Ascending aorta (tissue), 2 donors: ENCODE measurements at places on chromosomes 11 and 22. TPM values are rescaled to one million over a fixed set of nuclear protein-coding genes. Genes with fewer than 3 reads are reported as not detected.
A peak's percentile ranks its signal among the peaks of the same experiment; 100 is the strongest.

The LARGE2 gene
- total RNA-seq, result not detected

The EXT2 gene
- 342 TPM for total RNA-seq

The ACP2 gene
- total RNA-seq, result 63.3 TPM

The AGBL2 gene
- not detected for total RNA-seq

The OR6A2 gene
- not detected for total RNA-seq

The CBLIF gene
- total RNA-seq, result 2.6 TPM

The GAS2 gene
- total RNA-seq, result 27.0 TPM

The CENPM gene
- not detected for total RNA-seq

DNA sequence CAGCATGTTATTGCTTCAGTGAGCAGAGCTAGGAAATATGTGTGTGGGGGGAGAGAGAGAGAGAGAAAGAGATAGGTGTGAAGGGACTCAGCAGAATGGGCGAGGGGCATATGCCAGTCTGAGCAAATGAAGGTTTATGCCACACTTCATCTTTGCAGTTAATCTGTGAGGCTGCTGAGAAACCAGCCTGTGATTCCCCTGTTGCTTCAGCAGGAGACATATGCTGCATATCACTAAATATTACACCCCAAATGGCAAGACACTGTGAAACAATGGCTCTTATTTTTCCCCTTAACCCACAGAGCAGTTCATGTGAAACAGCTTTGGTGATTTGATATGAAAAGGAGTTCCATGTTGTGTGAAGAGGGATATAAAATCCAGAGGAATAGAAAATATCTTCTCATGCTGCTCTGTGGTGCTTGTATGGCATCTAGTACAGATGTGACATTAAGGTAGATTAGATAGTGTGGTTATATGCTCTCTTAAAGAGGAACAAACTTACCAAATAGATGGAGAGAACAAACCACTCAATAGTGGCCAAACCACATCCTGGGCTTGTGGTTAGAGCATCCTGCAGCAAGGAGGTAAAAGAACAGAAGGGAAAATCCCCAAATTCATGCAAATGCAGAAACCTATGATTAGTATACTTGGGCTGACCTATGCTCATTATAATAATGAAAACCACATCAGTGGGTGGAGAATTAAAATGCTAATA, 864.2 kb downstream of the FAM181B start:
- H3K36me3 ChIP-seq, result no peaks in the 10 kb centered on the region
- no peak overlapping the region for H3K4me3 ChIP-seq
- no peaks in the 10 kb centered on the region for H3K27me3 ChIP-seq
- no peak for DNase-seq
- no peaks in the 10 kb centered on the region for H3K4me1 ChIP-seq

DNA sequence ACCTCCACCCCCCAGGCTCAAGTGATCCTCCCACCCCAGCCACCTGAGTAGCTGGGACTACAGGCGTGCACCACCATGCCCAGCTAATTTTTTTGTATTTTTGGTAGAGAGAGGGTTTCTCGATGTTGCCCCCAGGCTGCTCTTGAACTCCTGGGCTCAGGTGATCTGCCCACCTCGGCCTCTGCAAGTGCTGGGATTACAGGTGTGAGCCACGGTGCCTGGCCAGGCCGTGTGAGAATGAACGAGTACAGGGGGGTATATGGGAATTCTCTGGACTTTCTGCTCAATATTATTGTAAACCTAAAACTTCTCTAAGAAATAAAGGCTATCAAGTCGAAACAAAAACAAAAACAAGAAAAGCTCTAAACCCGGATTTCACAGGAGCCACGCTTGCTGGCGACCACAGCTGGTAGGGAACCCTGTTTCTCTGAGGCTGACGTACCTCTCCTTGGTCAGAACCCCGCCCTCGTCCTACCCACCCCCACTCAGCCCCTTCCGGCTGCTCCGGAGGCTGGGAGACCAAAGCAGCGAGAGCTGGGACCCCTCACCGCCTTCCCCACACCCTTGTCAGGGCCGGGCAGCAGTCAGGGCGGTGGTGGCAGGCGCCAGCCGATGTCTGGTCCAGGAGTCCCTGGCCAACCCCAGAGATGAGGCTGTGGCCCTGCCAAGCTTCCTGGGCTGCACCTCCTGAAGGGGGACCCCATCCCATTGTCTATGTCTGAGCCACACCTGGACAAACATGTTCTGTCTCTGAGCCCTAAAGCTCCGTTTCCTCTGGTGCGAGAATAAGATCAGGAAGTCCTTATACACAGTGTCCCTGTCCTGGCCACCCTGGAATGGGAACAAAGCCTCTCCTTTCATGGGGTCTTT, 52.1 kb downstream of the LINC01488 start:
- DNase-seq, result no peak
- no peak overlapping the region for H3K27ac ChIP-seq
- no peak overlapping the region for H3K4me3 ChIP-seq

- no peaks in the 10 kb centered on the region for H3K36me3 ChIP-seq
- no peak overlapping the region for H3K27ac ChIP-seq
- H3K4me3 ChIP-seq, result no peak overlapping the region
- H3K4me1 ChIP-seq, result no peaks in the 10 kb centered on the region
- H3K27me3 ChIP-seq, result no peaks in the 10 kb centered on the region
These were observed 186.8 kb downstream of the FAM181B start for GRCh38 chr11:82546661-82547557.

DNA sequence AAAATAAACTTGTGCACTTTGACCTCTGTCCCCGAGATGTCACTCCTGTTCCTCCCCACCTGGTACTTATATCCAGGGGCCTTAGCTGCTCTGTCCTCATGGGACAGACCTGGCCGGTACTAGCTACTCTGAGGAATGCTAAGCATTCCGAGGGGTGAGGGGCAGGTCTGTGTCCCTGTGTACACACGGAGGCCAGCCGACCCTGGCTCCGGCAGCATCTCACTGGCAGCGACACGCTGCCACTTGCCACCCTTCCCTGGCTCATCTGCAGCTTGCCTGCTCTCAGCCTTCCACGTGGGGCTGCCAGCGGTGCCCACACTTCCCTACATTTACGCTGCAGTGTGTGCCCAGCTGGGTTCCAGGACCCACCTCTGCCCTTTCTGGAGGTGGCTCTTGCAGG, 21.6 kb upstream of the TEF start:
- H3K4me1 ChIP-seq, result no peaks in the 10 kb centered on the region
- H3K27ac ChIP-seq, result no peak overlapping the region
- no peak for DNase-seq
- peaks cover 30% of the 10 kb centered on the region for H3K36me3 ChIP-seq
- H3K4me3 ChIP-seq, result no peak overlapping the region

GRCh38 chr22:40642316-40642715, 5.8 kb upstream of the MRTFA start:
- H3K36me3 ChIP-seq, result no peaks in the 10 kb centered on the region
- no peaks in the 10 kb centered on the region for H3K27me3 ChIP-seq
- no peak for DNase-seq
- H3K27ac ChIP-seq, result no peak overlapping the region
- no peaks in the 10 kb centered on the region for H3K4me1 ChIP-seq

DNA sequence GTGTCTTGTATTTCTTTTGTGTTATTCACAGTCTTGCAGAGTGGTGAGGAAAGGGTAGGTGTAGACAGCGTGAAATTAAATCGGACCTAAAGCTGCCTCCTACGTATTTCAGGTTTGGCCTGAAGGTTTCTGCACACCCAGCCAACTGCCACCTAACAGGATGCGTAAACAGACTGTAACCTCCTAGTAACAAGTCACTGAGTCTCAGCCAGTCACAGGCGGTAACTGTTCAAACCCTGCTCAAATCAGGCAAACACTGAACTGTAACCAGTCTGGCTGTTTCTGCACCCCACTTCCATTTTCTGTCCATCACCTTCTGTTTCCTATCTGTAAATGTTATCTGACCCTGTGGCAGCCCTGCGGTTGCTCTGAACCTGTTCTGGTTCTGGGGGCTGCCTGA, 87.1 kb downstream of the ADAMTS15 start:
- no peaks in the 10 kb centered on the region for H3K36me3 ChIP-seq
- no peaks in the 10 kb centered on the region for H3K27me3 ChIP-seq
- H3K27ac ChIP-seq, result no peak overlapping the region
- no peaks in the 10 kb centered on the region for H3K4me1 ChIP-seq

DNA sequence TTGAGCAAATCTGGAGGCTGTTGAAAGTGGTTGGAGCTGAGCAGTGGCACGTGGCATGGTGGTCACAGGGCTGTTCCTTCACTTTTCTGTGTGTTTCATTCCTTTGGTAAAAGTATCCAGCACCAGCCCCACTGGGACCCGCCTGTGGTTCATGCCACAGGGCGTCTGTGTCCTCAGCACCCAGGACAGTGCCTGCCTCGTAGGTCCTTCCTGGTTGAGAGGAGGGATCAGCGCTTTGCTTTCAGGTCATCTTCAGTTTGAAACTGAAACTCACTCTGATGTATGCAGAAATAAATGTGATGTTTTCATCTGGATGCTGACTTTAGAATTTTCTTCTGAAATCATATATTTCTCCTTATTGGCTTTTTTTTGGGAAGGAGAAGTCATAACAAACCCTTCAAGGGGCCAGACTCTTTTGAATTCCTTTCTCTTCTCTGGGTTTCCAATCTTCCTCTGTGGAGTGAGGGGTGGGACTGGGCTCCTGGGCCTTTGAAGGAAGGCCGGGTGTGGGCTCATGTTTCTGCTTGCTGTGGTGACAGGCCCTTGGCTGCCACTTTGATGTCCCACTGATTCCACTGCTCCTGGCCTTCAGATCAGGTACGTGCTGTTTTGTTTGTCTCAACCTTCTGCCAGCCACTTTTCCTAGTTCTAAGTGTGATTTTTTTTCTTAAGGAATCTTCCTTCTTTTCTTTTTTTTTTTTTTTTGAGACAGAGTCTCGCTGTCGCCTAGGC, 26.2 kb downstream of the TBC1D22A start:
- no peaks in the 10 kb centered on the region for H3K27me3 ChIP-seq
- H3K36me3 ChIP-seq, result peaks cover 8% of the 10 kb centered on the region
- H3K4me3 ChIP-seq, result no peak overlapping the region
- no peak overlapping the region for H3K27ac ChIP-seq

DNA sequence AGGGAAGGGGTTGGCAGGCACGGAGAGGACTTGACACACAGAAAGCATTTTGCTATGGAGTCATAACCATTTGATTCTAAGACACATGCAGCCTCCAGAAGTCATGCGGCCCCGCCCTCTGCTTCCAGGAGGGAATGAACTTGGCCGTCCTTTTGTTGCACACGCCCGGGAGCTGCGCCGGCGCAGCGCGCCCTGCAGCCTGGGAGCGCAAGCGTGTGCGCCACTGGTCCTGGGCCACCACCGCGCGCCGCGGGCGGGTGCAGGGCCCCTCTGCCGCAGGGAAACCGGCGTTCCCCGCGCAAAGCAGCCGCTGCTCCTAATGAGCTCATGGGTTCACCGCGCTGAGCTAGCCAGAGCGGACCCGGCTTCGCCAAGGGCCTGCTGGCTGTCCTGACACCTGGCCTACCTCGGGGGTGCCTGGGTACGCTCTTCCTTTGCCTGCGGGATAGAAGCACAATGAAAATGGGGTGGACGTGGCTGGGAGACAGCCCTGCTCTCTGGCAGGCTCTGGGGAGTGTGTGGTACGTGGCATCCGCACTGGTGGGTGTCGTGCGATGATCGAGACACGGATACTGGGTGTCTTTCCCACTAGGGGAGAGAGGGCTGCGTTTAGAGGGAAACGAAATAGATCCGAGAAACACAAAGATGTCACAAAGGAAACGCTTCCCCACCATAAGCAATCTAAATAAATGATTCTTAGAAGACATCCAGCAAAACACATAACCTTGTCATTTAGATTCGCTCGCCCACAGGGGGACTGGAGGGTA, 669 bp downstream of the MICAL3 start:
- no peaks in the 10 kb centered on the region for H3K4me1 ChIP-seq
- H3K27ac ChIP-seq, result peak overlapping the region; percentile 69
- no peaks in the 10 kb centered on the region for H3K27me3 ChIP-seq
- H3K36me3 ChIP-seq, result no peaks in the 10 kb centered on the region
- H3K4me3 ChIP-seq, result peak overlapping the region; percentile 71

DNA sequence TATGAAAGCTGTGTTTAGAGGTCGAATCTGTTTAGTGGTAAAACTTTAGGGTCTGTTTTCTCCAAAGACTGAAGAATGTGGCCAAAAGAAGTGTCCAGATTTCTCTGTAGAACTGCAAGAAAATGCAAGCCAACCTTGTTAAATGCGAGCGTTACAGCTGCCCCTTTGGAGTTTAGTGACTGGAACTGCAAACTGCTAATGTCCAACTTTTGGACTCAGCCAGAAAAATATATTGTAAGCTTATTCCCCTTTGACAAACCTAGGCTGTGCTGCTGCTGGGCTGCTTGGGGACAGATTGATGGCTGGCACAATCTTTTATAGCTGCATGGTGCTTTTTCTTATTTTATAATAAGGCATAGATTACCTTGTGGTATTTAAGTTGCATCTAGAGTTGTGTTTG, 3.9 kb downstream of the TEAD1 start:
- H3K27me3 ChIP-seq, result no peaks in the 10 kb centered on the region
- no peak for DNase-seq
- no peaks in the 10 kb centered on the region for H3K36me3 ChIP-seq
- H3K4me3 ChIP-seq, result peak overlapping the region; percentile 19
- H3K27ac ChIP-seq, result no peak overlapping the region

DNA sequence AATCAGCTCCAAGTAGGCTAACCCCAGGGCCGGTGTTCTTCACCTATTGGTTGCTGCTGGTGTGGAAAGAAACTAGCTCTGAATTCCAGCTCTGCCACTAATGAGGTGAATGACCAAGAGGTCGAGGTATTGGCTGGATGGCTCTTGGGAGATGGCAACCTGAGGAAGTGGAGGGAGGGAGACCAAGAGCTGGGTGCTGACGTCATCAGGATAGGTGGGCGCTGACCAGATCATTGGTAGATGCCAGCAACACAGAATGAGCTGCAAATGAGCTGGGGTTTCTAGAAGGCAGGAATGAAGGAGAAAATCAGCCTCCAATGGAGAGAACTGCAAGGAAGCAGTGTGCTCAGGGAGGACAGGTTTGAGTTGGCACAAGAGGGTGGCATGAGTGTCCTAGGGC, 14.7 kb upstream of the CSF2RB start:
- H3K4me3 ChIP-seq, result no peak overlapping the region
- no peaks in the 10 kb centered on the region for H3K4me1 ChIP-seq
- no peaks in the 10 kb centered on the region for H3K36me3 ChIP-seq

DNA sequence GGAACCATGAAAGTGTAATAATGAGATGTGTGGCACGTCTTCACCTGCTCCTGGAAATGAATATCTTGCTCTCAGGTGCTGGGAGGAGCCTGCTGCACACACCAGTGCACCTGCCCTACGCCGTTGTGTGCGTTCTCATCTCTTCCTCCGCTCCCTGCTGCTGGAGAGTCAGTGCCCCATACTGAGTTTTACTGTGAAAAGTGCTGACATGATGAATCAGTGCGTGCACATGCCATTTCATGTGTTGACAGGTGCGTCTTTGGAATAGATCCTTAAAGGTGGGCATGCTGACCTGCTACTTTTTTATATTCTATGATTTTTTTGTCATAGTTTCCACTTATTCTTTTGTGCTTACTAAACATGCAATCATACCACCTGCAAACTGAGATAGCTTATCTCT, 1015.8 kb downstream of the BRD1 start:
- H3K36me3 ChIP-seq, result no peaks in the 10 kb centered on the region
- no peak for DNase-seq
- H3K27ac ChIP-seq, result no peak overlapping the region

DNA sequence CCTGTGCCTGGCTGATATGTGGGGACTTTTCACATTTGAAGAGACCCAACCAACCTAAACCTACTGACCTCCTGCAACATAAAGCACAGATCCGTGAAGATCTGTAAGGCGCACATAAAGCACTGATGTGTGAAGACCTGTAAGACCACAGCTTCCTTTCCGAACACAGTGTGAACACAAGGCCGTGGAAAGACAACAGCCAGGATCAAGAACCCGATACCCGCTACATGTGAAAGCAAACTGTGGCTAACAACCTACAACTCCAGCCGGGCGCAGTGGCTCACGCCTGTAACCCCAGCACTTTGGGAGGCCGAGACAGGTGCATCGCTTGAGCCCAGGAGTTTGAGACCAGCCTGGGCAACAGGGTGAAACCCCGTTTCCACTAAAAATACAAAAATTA, 17.6 kb upstream of the PPFIA1 start:
- peaks cover 11% of the 10 kb centered on the region for H3K4me1 ChIP-seq
- DNase-seq, result no peak
- H3K27me3 ChIP-seq, result no peaks in the 10 kb centered on the region
- peak overlapping the region; percentile 83 for H3K27ac ChIP-seq
